ENCODE measurements at places on chromosomes 4 and X.

GRCh38 chr4:5713861-5714260 is 2.9 kb downstream of the EVC start:
- DNase-seq: no peak

- DNase-seq: no peak
These were observed 17.4 kb downstream of the C4orf51 start for GRCh38 chr4:145697332-145697731.

- no peak for DNase-seq
These were observed 136.1 kb downstream of the MID1IP1 start for GRCh38 chrX:38937400-38937799.

DNA sequence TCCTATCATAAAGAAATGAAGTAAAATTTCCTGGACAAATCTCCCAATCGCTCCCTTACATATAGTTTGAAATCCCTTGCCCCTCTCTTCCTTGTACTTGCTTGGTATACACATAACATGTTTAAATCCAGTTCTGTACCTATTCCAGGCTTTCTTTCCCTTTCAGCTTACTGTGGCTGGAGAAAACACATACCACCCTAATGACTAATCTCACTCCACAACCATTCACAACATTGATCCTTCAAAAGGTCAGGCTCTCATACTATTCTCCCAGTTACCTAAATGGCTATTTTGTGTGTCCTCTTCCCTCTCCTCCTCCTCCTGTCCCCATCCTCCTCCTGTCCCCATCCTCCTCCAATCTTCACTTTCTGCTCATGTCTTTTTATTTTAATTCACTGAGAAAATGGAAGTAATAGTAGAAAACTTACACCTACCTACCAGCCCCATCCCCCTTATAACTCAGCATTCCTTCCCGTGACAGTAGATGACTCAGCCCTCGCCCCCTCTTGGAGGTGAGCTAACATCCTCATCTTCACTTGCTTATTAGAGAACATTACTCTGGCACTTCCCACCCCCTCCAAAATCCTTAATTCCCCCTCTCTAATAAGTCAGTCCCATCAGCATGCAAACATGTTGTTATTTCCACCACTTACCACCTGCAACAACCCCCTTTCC is 77.5 kb downstream of the IL15 start:
- no peak for DNase-seq

GRCh38 chr4:42519803-42520417 is 122.6 kb downstream of the SHISA3 start:
- DNase-seq: no peak
